ENCODE measurements at places on chromosomes 7 and 10.

- no peak for DNase-seq
These were observed 11.7 kb upstream of the TMEM106B start for GRCh38 chr7:12199363-12199762.

- no peak for DNase-seq
These were observed 99.4 kb downstream of the TPST1 start for GRCh38 chr7:66304536-66304935.

DNA sequence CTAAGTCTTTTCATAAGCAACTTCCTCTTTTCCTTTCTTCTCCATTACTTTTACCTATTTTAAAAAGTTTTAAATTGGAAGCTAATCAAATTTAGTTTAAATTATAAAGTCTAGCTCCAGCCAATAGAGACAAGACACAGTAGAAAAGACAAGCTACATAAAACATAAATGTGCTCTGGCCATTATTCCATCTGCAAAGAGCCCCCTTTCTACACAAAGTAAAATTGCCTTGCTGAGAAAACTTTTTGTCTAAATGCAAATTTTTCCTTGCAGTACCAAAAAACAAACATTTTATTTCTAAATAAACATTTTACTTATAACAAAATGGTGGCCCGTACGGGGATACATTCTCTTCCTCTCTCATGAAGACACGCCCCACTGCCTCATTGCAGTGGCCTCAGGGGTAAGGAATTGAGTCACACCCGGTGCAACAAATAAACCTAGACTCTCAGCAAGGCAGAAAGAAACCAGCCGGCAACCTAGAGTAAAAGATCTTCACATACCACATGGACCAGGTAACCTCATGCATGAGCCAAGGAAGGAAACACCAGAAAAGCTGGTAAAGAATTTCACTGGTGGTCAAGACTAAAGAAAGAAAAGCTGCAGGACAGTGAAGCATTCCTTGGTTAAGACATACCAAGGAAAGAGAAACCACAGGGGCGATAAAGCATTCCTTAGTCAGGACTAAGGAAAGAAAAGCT is 71.6 kb upstream of the ZNF746 start:
- DNase-seq: no peak

GRCh38 chr7:156435486-156436231 is 204.9 kb upstream of the RNF32 start:
- no peak for DNase-seq

DNA sequence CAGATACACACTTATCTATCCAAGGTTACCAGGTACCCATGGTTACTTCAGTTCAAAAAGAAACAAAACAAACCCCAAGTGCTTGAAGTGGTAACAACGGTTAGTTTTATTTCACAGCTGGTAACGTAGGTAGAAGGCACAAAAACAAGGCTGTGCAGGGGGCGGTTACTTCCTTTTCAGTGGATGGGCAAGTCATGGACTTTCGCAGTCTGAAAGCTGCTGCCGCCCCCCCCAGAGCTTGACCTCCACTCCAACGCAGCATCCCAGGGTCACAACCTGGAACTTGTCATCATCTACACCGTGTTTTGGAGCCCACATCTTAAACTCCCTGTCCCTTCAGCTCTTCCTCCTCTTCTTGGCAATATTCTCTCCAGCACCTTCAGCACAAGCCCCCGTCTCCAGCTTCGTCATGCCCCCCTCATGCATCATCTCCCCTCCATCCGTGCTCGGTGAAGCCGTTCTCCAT is 181.2 kb upstream of the ITGB1 start:
- no peak for DNase-seq

DNA sequence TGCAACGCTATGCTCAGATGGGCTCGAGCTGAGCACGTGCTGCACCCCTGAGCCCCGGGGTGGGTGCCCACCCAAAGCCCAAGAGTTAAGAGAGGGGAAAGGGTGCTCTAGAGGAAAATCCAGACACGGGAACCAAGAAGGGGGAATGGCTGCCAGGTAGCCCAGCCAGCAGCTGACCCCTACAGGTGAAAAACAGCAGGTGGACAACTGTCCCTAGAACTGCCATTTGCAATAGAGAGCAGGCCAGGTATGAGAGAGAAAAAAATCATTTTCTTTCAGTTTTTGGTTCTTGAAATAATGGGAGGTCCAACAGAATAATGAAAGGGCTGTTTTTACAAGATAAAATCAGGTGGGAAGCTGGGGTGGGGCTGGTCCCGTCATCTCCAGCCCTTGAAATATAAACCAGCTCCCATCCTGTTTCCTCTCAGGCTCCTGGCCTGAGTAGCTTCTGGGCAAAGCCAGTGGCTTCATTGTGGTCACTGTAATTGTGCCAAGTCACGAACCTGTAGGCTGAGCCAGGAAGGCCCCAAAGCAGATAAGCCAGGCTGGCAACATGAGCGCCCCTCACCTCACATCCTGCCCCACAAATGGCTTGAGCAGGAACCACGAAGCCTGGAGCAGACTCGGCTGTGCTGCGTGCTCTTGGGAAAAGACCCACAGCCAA is 257.8 kb downstream of the SNX10 start:
- no peak for DNase-seq

- no peak for DNase-seq
These were observed 29.0 kb downstream of the KLHDC10 start for GRCh38 chr7:130099331-130099730.

- DNase-seq: no peak
These were observed 96.5 kb downstream of the GRK5 start for GRCh38 chr10:119303886-119304285.

DNA sequence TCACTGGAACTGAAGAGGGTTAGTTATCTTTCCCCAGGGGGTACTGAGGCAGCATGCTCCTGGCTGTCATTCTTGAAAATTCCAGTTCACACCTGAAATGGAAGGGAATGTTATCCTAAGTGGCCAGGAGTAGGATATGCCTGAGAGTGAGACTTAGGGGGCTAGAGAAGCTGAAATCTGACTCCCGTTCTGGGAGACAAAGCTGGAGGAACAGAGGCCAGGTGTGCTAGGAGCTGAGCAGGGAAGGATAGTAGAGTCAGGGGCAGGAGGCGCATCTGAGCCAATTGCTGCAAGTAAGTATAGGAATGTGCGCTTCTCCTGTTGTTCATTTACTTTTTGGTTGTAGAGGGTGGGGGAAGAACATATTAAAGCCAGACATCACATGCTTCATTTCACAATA is 58.1 kb upstream of the KIAA1217 start:
- no peak for DNase-seq
